DMS 273 treated with DMSO at 0.1 percent for 48 hours (cell line): ENCODE measurements at places on chromosomes 6 and 20.

DNA sequence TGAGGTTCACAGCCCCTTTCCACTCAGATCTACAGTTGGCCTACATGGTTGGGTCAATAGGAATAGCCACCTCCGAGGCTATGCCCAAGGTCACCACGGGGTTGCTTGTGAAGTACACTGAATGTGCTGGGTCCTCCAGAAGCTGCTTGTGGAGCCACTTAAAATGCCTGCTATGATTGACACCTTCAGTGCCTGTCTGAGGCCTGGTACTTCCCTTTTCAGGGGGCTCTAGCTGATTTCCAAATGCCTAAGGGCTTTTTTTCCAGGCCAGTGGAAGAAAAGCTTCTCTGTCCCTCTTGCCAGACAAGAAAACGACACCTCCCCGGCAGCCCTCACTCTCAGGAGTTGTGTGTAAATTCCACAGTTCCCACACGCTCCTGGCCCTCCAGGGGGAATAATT lies 6.3 kb upstream of the NXT1 start:
- no peak for DNase-seq

DNA sequence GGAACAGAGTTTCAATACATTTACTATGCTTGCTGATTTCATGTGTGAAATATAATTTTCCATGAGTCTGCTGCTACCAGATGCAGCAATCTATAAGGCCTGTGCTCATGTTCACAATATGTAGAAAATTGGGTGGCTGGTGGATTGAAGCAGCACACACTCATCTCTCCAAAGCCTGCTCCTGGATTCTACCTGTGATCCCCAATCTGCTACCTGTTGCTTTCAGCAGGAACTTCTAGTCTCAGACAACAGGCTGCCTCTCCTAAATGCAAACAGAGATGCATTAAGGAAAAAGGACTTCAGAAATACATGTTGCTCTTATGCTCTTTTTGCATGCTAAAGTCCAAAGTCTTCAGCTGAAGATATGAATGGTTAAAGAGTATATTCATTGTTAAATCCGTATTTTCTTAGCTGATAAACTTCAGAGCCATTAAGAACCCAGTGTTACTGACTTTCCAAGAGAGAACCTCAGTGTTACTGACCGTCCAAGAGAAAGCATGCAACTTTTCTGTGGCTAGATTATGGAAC lies 30.9 kb upstream of the MCM9 start:
- no peak for DNase-seq

DNA sequence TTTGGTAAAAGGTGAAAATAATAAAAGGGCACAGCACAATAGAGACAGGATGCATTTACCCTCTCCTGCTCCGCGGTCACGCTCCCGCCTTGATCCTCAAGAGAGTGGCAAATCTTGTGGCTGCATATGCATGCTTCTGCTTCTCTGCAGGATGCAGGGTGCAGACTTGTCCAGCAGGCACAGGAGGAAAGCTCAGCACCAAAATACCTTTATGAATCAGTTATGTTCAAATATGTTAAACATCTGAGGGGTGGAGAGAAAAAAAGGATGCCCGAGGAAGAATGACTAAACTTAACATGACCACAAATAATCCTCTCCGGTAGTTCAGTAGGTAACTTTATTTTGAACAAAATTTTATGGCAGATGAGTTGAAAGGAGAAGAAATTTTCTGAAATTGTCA lies 366.1 kb upstream of the SOX4 start:
- no peak for DNase-seq

- peak; percentile 50 for DNase-seq
Measured at GRCh38 chr20:5504061-5504739, 187.4 kb upstream of the PROKR2 start.

GRCh38 chr6:26360451-26361416 lies 4.3 kb upstream of the BTN3A2 start:
- DNase-seq: no peak

DNA sequence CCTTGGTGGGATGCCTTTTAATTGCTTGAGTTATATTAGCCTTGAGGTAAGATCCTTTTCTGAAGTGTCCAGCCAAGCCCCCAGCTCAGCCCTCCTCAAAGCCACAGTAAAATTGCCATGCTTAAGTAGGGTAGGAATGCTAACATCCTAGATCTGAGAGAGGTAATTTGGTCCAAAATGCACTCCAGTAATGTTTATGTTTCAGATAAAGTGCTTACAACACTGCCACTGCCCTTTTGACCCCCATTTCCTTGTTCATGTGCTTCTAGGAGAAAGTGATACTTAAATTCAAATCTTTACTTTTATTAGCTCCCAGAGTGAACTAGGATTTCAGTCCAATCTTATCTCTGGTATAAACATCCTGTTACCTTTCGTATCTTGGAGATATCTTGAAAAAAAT lies 318.0 kb downstream of the BMP2 start:
- DNase-seq: no peak

- no peak for DNase-seq
Measured at GRCh38 chr20:32481311-32482142, 103.6 kb downstream of the NOL4L start.

DNA sequence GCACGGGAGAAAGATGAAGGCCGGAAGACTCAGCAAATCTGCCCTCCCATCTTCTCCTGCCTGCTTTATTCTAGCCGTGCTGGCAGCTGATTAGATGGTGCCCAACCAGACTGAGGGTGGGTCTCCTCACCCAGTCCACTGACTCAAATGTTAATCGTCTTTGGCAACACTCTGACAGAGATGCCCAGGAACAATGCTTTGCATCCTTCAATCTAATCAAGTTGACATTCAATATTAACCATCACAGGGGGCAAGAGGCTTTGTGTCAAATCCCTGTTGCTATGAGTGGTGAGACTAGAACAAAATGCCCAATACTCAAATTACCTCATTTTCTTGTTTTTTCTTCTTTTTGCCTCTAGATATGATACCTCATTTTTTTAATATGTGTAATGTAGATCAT lies 27.4 kb upstream of the PLAGL1 start:
- DNase-seq: no peak

DNA sequence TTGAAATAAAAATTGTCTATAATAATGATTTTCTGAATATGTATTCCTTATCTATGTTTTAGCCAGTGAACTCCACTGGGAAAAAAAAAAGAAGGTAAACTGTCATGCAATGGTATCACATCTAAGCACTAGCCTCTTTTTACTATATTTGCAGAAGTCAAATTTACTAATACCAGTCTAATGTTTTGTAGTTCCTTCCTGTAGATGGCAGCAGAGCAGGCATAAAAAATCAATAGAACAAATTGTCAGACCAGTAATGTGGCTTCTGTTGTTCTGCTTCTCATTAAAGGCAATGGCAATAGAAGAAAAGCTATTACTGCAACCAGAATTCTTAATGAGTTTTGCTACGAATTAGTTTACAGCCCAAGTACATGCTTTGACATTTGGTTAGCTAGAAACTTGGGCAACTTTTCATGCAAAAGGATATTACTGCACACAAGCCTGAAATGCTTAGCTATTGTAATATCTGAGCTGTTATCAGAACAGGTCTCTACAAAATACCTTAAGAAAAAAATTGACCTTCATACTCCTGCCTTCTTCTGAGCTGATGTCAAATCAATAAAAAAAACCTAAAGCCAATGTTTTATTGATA lies 476.9 kb downstream of the KHDRBS2 start:
- peak; percentile 14 for DNase-seq

- no peak for DNase-seq
Measured at GRCh38 chr6:18436341-18436740, 49.2 kb downstream of the RNF144B start.

GRCh38 chr6:70717038-70717801 lies 49.5 kb downstream of the SMAP1 start:
- no peak for DNase-seq

DNA sequence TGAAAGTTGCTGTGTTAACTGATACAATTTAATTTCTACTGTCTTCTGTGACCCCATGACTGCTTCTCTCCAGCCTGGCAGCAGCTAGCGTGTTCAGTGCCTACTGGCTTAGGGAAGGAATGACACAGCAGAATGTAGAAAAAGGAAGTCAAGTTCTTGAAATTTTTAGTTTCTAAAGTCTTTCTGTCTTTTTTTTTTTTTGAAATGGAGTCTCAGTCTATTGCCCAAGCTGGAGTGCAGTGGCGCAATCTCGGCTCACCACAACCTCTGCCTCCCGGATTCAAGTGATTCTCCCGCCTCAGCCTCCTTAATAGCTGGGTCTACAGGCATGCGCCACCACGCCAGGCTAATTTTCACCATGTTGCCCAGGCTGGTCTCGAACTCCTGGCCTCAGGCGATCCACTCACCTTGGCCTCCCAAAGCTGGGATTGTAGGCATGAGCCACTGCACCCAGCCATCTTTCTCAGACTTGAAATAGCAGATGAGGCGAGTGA lies 39.3 kb downstream of the PCNA start:
- DNase-seq: no peak

DNA sequence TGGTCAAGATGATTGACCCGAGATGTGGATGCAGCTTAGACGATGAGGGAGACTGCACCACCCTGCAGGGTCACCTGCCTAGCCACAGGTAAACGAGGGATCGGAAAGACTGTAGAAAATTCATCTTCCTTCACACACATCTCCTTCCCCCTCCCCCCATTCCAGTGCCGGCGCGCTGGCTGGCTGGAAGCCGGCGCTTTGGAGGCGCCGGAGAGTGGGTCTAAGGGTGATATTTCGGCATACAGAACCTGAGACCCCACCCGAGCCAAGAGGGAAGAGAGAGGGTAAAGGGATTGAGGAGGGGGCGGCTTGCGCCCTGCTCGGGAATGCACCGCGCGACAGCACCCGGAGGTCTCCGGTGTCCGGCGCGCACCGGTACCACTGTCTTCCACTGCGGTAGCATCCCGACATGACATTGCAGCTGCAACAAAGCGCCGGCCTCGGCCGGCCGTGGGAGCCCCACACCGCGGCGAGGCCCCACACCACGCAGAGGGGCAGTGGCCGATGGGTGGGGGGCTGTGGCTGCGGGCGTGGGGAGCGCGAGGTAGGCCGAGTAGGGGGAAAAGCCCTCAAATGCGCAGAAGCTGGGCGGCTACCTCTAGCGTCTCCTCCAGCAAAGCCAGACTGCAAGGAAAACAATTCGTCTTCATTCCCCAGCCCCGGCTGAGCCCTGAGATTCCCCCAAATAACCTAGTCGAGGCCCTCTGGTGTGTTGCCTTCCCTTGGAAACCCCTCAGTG lies 984 bp downstream of the TNFRSF21 start:
- DNase-seq: no peak

GRCh38 chr20:13397300-13397724 lies 176.2 kb downstream of the ISM1 start:
- DNase-seq: no peak

DNA sequence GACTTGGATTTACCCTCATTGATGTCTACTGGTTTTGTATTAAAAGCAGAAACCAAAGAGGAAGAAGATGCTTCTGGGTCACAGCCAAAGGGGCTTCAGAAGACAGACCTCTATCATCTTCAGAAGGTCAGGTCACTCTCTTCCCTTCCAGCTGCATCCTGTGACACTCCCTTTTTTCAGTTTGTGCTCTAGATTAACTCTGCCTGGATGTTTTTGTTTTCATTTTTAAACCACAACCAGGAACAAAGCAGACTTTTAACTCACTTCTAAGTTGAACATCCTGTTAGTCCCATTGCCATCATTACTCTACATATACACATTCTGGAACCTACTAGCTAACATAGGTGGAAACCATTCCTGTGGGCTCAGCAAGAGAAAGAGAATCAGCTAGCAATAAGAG lies 45.2 kb downstream of the AKIRIN2 start:
- no peak for DNase-seq

GRCh38 chr6:111802015-111802414 lies 71.2 kb downstream of the FYN start:
- no peak for DNase-seq

DNA sequence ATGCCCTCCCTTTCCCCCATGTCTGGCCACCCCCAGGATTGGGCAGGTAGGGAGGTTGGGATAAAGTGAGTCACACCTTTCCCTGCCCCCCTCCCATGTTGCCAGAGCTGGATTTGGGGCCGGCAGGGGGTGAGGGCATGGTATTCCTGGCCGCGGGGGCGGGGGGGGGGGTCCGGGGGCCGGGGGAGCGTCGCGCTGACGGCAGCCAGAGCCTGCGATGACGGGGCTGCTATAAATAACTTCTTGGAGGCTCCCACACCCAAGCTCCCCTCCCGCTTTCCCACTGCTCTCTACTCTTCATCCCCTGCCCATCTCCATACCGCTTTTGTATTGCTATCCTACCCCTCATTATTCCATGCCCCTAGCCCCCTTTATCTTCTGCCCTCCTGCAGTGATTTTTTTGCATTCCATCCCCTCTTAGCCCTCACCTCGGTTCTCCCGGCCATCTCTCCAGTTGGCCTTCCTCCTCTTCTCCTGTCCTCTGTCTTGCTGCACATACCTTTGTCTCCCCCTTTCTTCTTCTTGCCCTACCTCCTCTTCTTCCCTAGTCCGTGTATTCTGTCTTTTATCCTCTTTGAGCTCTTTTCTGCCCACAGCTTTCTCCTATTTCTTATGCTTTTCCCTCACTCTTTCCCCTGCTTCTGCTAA lies 13.8 kb downstream of the SYNGAP1 start:
- DNase-seq: no peak

GRCh38 chr6:139490482-139490881 lies 116.0 kb upstream of the CITED2 start:
- DNase-seq: no peak

DNA sequence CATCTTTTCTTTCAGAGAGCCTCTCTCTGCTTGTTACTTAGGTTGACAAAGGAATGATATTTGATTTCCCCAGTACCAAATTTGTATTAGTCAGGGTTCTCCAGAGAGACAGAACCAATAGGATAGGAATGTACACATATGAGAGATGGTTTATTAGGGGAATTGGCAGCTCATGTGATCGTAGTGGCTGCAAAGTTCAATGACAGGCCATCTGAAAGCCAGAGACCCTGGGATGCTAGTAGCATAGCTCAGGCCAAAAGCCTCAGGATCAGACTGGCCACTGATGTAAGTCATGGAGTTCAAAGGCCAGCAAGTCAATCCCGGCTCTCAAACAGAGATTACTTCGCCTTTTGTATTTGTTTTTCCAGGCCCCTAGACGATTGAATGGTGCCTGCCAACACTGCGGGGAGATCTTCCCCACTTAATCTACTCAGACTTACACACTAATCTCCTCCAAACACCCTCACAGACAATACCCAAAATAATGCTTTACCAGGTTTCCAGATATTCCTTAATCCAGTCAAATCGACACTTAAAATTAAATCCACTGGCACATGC lies 215.5 kb downstream of the ALDH8A1 start:
- DNase-seq: no peak

- DNase-seq: no peak
Measured at GRCh38 chr6:37104824-37105147, 65.2 kb upstream of the PIM1 start.

DNA sequence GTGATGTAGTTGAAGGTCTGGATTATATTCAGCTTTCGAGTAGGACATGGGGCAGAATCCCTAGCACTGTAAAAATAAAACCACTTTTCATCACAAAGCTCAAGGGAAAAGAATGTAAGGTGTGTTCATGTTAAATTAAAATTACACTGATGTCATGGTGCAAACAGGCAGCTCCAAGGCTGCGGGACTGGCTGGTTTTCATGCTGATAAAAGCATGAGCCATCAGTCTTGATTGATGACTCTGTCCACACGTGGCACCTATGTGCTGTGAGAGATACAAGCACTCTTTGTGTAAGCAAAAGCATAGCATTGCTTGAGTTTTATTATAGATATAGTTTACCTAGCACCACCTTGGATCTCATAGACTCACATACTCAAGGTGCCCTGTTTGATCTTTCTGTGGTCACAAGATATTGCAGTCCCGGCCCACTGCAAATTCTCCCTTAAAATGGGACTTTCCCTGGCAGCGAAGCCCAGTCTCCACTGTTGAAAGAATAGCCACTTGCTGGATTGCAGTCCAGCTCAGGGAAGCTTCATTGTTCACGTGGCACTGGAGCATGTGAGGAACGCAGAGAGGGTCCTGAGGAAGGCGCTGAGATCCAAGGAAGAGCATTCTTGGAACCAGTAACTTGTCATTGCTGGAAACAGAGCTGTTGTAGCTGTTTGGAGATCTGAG lies 90.6 kb downstream of the TIAM2 start:
- DNase-seq: no peak
